A549 treated with DMSO at 1 μM for 4 hours (cell line): ENCODE measurements at places on chromosomes 2 and 18. TPM values are rescaled to one million over a fixed set of nuclear protein-coding genes. Genes with fewer than 3 reads are reported as not detected.

The TMEM200C gene
- total RNA-seq, result 0.01 TPM in 1 of 5 replicates, not detected in the others

The VSNL1 gene
- not detected in 5 replicates for total RNA-seq

The EPB41L3 gene
- total RNA-seq, result 0.09 to 0.32 TPM (median 0.16 TPM) in 5 replicates

The C2orf81 gene
- total RNA-seq, result 3.2 to 4.4 TPM (median 3.2 TPM) in 5 replicates

The SALL3 gene
- total RNA-seq, result not detected in 5 replicates
